ENCODE measurements at places on chromosomes 16 and 17.

DNA sequence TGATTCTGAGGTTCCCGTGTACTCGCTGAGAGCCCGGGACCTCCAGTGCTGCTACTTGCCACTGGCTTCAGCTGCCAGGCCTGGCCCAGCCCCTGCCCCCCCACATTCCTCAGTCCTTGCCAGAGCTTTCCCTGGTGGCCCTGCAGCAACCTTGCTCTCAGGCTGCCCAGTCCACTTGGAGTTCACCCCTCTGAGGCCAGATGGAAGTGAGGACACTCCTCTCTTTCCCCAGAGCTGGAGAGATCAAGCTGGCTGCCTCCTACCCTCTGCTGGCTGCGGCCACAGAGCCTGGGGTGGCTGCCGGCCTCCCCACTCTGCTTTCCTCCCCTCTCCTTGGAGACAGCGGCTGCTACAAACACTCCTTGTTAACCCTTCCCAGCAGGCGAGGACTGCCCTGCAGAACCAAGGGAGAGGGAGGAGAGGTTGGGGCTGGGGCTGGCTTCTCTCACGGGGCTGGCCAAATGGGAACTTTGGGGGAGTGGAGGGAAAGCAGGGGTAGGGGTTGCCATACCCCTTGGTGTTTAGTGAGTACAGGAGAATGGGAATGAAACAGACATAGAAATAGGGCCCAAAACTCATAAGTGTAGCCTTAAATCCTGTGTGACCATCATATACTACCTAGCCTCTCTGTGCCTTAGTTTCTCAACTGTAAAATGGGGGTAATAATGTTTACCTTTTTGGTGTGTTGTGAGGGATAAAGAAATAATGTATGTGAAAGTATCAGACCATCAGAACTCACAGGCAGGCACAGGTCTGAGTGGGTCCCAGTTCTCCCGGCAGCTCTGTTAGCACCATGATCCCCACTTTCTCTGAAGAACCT is at the start of gene GAS2L2:
TSS of gene GAS2L2 (minus strand) at position 295 of the 820 bp plus-strand sequence. CDS start 389 bp downstream, outside the sequence.
- DNase-seq, result no peak

DNA sequence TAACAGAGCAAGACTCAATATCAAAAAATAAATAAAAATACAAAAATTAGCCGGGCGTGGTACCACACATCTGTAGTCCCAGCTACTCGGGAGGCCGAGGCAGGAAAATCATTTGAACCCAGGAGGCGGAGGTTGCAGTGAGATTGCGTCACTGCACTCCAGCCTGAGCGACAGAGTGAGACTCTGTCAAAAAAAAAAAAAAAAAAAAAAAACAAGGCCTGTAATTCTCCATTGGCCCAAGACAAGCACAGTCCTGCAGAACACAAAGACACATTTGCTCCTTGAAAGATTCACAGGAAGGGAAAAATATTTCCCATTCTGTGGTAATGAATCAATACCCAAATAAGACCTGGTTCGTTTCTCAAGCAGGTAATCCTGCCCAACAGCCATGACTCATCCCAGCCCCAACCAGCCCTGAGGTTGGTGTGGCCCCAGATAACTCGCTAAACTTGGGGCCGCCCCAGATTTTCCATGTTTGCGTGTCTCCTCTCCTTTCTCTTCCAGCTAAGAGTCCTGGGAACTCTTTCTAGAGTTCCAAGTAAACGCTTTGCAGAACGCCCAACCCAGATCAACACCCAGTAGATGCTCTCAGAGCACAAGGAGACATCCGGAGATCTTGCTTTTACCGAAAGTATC is 40.3 kb upstream of the SNN start:
- DNase-seq, result no peak

- DNase-seq, result no peak
Observed at GRCh38 chr17:39921323-39921722, 2.9 kb upstream of the GSDMB start.

DNA sequence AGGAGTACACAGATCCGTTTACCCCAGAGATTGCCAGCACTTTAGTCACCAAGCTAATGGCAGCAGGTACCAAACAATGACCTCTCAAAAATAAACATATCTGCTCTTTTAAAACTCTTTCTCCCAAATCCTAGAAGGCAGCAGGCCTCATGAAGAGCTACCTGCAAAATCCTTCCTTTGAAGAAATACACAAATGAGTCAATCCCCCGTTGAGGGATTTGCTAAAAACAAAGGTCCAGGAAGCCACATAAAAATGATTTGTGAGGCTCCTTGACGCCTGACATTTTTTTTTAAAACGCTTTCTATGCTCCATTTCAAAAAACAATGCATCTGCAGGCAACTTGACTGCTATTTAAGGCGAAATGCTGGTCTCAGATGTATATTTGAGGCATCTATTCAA is 58.2 kb downstream of the NACA2 start:
- DNase-seq, result no peak

- no peak for DNase-seq
Observed at GRCh38 chr17:34539881-34540280, 39.5 kb upstream of the TMEM132E start.

DNA sequence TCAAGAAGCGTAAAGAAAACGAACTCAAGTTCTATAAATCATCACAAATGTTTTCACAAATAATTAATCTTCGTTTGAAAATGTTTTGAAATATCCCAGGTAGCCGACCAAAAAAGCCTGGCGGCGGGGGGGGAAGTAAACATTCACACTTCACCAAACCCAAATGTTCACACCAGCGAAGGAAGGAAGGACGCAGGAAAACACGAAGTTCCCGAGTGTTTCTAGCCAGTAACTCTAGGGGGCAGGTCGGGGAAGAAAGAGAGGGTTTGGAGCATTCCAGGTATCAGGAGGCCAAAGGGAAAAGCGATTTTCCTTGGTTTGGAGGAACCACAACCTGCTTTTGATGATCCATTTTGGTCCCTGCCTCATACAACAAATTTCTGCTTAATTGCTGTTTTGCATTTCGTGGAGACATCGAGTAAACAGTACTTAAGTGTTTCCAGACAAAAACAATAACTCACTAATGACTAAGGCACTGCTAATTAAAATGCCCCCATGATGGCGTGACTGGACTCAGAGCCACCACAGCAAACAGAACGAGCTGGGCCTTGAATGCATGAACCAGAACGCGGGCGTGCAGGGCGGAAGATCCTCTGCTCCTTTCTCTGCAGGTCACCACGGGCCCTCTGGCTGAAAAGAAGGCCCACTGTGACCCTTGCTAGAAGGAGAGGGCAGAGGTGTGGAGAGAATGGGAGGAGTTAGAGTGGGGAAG is 16.6 kb downstream of the ZFHX3 start:
- no peak for DNase-seq

DNA sequence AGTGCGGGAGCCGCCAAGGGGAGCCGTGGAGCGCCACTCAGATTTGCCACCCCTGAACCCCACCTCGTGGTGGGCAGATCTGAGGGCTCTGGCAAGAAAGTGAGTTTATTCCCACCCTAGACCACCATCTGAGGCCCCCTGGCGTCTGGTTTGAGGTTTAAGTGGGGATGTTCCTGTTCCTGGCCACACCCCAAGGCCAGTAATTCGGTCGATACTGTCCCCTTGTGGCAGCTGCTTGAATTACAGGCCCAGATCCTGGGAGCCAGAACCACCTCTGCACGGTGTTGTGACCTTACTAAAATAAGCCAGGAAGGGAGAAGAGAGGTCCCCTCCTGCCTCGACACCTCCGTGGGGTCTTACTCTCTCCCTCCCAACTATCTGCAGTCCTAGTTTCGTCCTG is 3.3 kb upstream of the LAT start:
- DNase-seq, result no peak

- no peak for DNase-seq
Observed at GRCh38 chr16:57235128-57236021, 9.7 kb upstream of the ARL2BP start.

GRCh38 chr17:21388066-21388465 is 11.9 kb downstream of the KCNJ12 start:
- DNase-seq, result no peak

DNA sequence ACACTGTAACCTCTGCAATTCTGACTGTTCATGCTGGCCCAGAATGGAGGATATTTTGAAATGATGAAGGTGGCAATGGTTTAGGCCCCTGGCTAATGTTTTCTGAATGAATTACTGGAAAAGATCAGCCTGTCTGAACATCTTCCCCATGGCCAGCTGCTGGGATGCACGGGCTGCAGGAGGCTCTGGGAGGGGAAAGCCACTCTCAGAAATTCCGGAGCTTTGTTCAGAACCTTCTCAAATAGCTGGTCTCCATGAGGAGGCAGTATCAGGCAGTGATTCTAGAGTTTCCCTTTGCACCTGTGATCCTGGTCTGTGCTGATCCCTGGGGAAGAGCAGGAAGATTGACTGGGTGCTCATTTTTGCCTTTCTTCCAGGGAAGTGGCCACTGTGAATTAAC is 5.0 kb downstream of the SLC6A2 start:
- DNase-seq, result no peak

GRCh38 chr17:57444682-57445450 is 188.5 kb downstream of the MSI2 start:
- no peak for DNase-seq

DNA sequence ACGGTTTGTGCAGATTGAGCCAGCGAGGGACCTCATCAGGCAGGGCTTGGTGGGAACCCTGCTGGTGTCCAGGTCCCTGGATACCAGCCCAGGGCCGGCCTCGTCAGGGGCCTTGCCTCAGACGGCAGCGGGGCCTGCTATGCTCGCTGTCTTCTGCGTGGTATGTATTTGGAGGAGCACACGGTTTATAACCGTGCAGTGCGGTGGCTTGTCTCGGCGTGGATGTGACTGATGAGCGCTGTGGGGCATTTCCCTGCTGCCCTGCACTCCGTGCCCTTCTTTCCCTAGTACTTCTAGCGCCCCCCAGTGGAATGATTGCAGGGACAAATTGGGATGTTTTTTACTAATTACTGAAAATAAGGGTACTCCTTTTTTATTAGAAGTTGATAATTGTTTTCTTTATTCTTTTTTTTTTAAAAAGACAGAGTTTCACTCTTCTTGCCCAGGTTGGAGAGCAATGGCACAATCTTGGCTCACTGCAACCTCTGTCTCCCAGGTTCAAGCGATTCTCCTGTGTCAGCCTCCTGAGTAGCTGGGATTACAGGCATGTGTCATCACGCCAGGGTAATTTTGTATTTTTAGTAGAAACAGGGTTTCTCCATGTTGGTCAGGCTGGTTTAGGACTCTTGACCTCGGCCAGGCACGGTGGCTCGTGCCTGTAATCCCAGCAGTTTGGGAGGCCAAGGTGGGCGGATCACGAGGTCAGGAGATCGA is 15.3 kb downstream of the TBCD start:
- DNase-seq, result no peak

- DNase-seq, result no peak
Observed at GRCh38 chr16:11535494-11535893, 51.2 kb downstream of the LITAF start.

Measured in left forelimb (tissue), 1 donor.